ENCODE measurements at places on chromosomes 2 and 18.

- DNase-seq = no peak
Measured at GRCh38 chr2:39408351-39409136, 28.5 kb downstream of the MAP4K3 start.

GRCh38 chr18:60950634-60951033 is 382.6 kb upstream of the CDH20 start:
- no peak for DNase-seq

DNA sequence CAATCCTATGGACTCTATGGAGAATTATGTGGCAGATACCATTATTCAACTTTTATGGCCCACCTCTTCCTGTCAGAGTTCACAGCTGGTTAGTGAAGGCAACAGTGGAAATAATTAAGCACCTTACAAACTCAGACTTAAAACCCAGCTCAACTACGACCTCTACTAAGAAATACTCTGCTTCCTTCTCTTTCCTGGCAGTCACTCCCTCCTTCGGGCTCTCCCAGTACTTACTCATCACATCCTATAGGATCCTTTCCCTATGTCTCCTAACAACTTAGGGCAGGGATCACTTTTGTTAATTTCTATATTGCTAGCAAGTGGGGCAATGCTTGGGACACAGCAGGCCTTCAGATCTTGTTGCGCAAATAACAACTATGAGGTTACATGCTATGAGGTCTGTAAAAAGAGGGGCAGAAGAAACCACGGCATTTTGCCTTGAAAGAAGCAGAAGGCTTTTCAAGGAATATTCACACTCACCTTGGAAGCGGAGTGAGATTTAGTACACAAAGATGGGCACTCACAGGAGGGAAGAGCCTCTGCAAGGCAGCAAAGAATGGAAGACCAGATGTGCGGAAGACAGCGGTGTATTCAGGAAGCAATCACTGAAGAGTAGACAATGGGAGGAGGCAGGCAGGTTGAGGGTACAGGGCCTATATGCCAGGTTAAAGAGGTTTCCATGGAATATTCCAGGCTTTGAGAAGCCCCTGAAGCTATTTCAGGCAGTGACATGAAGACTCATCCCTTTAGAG is 2.1 kb downstream of the STK39 start:
- no peak for DNase-seq

- no peak for DNase-seq
Measured at GRCh38 chr2:217897091-217897715, 105.6 kb downstream of the TNS1 start.

DNA sequence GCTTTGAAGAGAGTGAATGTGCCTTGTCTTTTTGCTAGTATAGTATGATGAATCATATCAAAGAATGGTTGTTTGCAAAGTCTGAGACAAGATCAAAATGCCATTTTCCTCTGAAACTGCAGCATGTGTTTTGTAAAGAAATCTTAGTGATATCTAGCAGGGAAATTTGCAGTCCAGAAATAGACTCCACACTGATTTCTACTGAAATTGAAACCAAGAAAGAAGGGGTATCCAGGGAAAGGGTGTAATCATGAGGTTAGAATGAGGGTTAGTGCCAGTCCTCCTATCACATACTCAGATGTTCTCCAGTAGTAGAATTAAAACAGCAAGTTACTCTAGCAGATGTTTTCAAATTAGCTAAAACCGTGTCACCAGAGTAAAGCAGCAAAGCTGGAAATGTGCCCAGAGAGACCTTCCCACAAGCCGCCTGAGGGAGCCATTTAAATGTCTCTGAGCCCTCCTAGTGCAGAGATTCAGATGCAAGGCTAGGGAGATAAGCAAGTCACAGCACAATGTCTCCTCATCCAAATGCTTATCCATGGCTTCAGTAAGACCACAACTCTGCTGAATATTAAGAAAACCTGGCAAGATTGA is 4.9 kb downstream of the DLGAP1 start:
- DNase-seq = no peak

- no peak for DNase-seq
Measured at GRCh38 chr18:44358402-44358801, 322.3 kb upstream of the SETBP1 start.

GRCh38 chr2:18299423-18300212 is 260.8 kb downstream of the RDH14 start:
- DNase-seq = no peak

- DNase-seq = no peak
Measured at GRCh38 chr2:159755788-159756187, 42.2 kb downstream of the CD302 start.

GRCh38 chr18:4817665-4818064 is 362.6 kb upstream of the DLGAP1 start:
- DNase-seq = no peak

- no peak for DNase-seq
Measured at GRCh38 chr2:32798829-32799228, 147.9 kb upstream of the LTBP1 start.

- no peak for DNase-seq
Measured at GRCh38 chr2:235479604-235480003, 14.2 kb upstream of the AGAP1 start.

GRCh38 chr2:25335204-25335603 is 6.5 kb downstream of the DNMT3A start:
- DNase-seq = no peak

- no peak for DNase-seq
Measured at GRCh38 chr18:46771141-46771540, 14.3 kb upstream of the ST8SIA5 start.

DNA sequence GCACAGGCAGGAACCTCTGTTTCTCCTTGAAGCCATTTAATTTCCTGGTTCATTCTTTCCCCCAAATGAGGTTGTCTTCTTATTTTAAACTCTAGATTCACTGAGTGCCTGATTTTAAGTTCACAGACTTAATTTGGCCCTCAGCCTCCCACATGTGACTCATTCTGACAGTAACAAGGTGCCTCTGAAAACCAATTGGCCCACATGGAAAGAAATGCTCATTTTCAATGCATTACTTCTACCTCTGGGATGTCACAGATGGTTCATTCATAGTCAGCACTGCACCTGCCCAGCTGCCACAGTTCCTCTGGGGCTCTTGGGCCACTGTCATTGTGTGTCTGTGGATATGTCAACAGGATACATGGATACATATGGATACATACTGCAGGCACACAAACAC is 140.4 kb upstream of the CAPN13 start:
- DNase-seq = no peak

DNA sequence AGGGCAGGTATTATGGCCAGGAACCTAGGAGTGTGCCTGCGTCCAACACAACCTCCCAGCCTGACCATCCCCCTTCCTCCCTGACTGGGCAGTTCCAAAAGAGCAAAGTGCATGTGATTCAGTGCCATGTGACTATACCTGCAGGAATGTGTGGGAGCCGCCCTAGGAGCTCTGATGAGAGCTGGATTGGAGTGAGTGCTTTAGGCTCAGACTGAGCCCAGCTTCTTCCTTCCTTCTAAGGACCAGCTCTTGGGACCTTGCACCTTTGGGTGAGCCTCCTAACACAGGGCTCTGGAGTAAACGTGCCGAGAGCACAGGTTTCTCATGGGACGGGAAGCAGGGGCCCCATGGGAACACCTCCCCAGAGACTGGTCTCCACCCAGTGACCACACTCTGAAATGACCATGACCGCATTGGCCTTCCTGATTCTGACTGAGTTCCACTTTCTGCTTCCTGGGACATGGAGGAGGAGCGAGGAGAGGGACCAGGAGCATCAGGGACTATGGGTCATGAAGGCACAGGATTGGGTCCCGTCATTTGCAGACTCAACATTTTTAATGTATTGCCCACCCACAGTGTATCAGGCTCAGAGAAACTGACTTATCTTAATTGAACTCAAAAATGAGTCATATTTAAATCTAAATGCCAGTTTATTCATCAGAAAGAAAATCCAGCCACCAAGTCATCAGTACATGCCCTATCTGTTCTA is 87.8 kb upstream of the BCL2L11 start:
- DNase-seq = no peak

- DNase-seq = no peak
Measured at GRCh38 chr18:74533666-74534065, 634 bp upstream of the CNDP1 start.

- DNase-seq = no peak
Measured at GRCh38 chr2:222641336-222641735, 14.6 kb downstream of the FARSB start.

DNA sequence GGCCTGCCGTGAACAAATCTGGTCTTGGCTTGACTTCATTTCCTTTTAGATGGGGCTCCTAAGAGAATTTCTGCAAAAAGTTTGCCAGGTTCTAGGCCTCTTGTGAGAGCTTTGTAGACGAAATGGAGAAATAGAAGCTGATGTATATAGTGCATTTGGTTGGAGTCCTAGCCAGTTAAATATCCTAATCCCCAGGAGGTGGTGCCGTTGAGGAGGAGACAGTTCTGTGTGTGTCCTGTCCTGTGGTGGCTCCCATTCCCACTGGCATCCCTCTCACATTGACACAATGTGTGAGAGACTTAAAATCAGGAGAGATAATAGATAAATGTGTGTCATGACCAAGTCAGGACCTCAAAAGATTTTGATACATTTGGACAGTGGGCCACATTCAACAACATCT is 34.6 kb upstream of the DNER start:
- no peak for DNase-seq

DNA sequence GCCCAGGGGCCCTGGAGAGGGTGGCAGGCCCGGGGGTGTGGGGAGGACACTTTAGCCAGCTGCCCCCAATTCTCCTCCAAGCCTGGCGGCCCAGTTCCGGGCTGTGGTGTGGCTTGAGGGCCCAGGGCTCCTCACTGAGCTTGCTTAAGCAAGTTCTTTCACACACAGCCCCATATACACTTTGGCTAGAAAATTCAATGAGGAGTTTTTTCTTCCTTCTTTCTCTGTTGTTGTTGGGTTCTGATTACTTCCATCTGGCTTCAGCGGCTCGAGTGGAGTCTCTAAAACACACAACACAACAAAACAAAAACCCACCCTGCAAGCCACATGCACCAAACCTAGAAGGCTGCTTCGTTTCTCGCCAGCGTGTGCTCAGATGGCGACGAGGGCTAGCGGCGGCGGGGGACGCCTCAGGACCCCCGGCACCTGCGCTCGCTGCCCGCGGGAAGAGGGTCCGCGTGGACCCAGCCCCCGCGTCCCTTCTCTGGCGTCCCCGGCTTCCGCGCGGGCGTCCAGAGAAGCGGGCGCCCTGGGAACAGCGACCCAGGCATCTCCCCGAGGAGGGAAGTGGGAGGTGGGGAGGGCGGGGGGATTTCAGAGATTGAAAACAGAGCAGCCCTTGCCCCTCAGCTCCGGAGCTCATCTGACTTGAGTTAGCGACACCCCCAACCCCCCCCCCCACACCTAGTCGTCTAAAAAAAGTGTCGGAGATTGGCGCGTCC is 577 bp upstream of the GLI2 start:
- DNase-seq = no peak

- DNase-seq = no peak
Measured at GRCh38 chr2:44769349-44770011, 172.0 kb upstream of the SIX3 start.

DNA sequence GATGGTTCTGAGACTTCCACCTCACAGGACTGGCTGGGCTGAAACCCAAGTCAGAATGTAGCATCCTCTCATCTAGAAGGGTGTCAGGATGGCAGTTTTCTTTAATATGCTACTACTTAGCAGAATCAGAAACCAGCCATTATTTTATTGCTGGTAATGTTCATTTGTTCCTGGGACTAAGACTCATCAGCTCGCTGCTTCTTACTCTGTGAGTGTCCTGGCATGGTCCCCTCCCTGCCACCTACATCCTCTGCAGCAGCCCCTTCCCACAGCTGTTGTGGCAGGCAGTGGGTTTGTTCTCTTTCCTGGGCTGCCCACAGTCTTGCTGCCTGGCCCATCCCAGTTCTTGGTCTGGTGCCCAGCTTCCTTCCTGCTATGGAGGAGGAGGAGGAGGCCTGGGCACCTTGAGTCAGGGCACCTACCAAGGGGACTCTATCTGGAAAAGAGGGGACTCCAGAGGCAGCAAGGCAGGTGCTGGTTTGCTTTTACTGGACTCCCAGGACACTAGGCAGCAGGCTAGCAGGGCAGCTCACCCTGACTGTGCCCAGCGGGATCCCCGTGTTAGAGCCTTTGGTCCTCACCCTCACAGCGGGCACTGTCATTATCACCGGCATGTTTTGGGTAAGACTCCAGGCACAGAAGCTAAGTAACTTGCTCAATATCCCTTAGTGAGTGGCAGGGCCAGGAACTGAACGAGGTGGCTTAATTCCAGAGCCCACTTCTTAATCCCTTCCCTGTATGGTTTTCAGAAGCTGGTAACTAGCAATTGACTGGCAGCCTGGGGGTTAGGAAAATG is 62.1 kb downstream of the LRRFIP1 start:
- no peak for DNase-seq

GRCh38 chr2:150425121-150425955 is 62.1 kb downstream of the RND3 start:
- no peak for DNase-seq

GRCh38 chr2:174846218-174846617 is 81.9 kb upstream of the CHRNA1 start:
- DNase-seq = no peak

GRCh38 chr2:144796164-144796563 is 276.2 kb upstream of the ZEB2 start:
- no peak for DNase-seq

DNA sequence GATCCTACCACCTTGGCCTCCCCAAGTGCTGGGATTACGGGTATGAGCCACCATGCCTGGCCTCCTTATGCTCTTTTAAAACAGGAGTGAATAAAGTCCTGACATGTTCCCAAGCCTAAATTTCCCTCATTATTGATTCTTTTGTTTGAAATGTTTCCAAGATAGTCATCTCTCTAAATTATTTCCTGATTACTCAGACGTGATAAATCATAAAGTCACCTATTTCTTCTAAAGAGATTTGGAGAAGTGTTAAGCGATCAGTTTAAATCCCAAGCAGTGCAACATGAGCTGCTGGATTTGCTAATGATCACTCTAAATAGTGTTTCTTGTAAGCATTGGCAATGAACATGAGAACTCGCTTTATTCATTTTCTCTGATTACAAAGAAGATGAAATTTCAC is 51.8 kb downstream of the PMAIP1 start:
- DNase-seq = no peak

- no peak for DNase-seq
Measured at GRCh38 chr2:200300638-200301314, 5.7 kb upstream of the SPATS2L start.

DNA sequence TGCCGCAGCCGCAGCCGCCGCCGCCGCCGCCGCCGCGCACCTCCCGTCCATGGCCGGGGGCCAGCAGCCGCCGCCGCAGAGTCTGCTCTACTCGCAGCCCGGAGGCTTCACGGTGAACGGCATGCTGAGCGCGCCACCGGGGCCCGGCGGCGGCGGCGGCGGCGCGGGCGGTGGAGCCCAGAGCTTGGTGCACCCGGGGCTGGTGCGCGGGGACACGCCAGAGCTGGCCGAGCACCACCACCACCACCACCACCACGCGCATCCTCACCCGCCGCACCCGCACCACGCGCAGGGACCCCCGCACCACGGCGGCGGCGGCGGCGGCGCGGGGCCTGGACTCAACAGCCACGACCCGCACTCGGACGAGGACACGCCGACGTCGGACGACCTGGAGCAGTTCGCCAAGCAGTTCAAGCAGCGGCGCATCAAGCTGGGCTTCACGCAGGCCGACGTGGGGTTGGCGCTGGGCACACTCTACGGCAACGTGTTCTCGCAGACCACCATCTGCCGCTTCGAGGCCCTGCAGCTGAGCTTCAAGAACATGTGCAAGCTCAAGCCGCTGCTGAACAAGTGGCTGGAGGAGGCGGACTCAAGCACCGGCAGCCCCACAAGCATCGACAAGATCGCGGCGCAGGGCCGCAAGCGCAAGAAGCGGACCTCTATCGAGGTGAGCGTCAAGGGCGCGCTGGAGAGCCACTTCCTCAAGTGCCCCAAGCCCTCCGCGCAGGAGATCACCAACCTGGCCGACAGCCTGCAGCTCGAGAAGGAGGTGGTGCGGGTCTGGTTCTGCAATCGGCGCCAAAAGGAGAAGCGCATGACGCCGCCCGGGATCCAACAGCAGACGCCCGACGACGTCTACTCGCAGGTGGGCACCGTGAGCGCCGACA is 2.4 kb downstream of the POU3F3 start:
- DNase-seq = no peak
